IMR-90 (cell line): ENCODE measurements at places on chromosomes 12 and 14. TPM values are rescaled to one million over a fixed set of nuclear protein-coding genes. Genes with fewer than 3 reads are reported as not detected.

The RBMS2 gene
- total RNA-seq, result 28.3 and 38.0 TPM in 2 replicates

The WDR89 gene
- total RNA-seq, result 10.2 and 22.5 TPM in 2 replicates

The GALNT16 gene
- total RNA-seq, result 0.28 and 0.36 TPM in 2 replicates

The KCNJ8 gene
- 13.9 and 15.8 TPM in 2 replicates for total RNA-seq

The CNTN1 gene
- 0.18 and 0.28 TPM in 2 replicates for total RNA-seq

The SIRT4 gene
- 0.83 and 2.0 TPM in 2 replicates for total RNA-seq

The LBHD2 gene
- total RNA-seq, result not detected in 2 replicates

The GZMH gene
- total RNA-seq, result not detected in 2 replicates

The CDH24 gene
- total RNA-seq, result 3.6 and 3.9 TPM in 2 replicates

The SPRYD3 gene
- total RNA-seq, result 21.7 and 25.6 TPM in 2 replicates

The BHLHE41 gene
- total RNA-seq, result 0.72 and 1.1 TPM in 2 replicates

The TEAD4 gene
- total RNA-seq, result 8.8 and 10.8 TPM in 2 replicates

The C14orf93 gene
- 4.7 and 5.7 TPM in 2 replicates for total RNA-seq

The COA8 gene
- total RNA-seq, result 12.2 and 20.6 TPM in 2 replicates

The CATSPERB gene
- total RNA-seq, result not detected in 2 replicates

The NIN gene
- total RNA-seq, result 98.4 and 99.2 TPM in 2 replicates

The TMEM119 gene
- total RNA-seq, result 6.7 and 8.1 TPM in 2 replicates

The KRT4 gene
- under 0.01 TPM in 1 of 2 replicates, not detected in the other for total RNA-seq

The PRPH gene
- total RNA-seq, result not detected in 2 replicates

The CIROP gene
- total RNA-seq, result 0.28 and 0.36 TPM in 2 replicates

The TC2N gene
- under 0.01 and 0.18 TPM in 2 replicates for total RNA-seq

The MUCL1 gene
- not detected in 2 replicates for total RNA-seq

The ADCY4 gene
- total RNA-seq, result not detected in 2 replicates

The SIX6 gene
- total RNA-seq, result not detected in 2 replicates

The KRT3 gene
- total RNA-seq, result not detected in 2 replicates

The DLK1 gene
- under 0.01 TPM in 1 of 2 replicates, not detected in the other for total RNA-seq

The LTBR gene
- total RNA-seq, result 19.7 and 24.7 TPM in 2 replicates

The PLA2G1B gene
- not detected in 2 replicates for total RNA-seq

The CAND1 gene
- 91.4 and 139 TPM in 2 replicates for total RNA-seq
